Esophagus squamous epithelium (tissue), 5 donors: ENCODE measurements at places on chromosomes 1 and 21.

DNA sequence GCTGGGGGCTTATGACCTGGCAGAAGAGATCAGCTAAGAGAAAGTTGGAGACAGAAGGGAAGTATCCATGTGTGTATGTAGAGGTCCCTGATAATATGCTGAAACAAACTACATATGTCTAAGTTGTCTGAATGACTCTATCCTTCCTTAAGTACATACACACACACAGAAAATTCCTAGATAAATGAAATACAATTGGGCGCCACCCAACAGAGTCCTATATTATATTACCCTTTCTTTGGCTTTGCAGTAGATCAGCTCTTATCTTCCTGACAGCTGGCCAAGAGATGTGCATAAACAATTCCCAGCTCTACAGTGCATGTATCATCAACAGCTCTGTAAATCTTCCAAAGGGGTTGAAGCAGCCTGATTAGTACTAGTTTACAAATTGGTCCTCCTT lies 40.1 kb downstream of the SORT1 start:
- DNase-seq = no peak

GRCh38 chr1:160243767-160244166 lies 18.6 kb downstream of the DCAF8 start:
- no peak for DNase-seq

DNA sequence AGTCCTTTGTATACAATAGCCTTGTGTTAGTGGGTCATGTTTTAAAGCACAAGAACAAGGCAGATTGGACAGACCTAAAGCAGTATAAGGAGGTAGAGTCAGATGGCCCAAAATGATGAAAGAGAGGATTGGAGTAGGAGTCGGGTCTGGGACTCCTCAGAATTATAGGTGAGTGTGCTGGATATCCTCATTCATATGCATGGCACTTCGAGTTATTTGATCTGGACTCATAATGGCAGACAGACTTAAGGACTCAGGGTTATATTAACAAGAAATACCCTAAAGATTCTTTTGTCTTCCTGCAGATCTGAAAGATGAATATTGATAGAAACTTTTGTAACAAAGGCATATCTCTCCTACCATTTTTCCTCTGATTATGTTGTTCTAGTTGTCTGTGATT lies 92.7 kb downstream of the GABPA start:
- DNase-seq = no peak

DNA sequence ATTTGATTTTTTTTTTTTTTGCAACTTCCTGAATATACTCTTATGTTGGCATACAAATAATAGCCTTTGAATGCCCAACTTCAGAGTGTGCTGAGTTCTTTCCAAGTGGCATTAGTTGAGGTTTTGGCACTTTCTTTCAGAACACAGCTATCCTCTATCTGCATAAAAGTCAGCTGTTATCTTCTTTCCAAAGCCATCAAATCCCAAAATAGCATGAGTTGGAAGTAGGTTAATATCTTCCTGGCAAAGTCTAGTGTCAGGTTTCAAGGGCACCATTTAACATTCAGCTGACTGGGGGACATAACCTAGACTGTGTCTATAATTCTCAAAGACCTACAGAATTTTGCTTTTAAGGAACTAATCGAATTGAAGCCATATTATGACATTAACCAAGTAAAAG lies 223.9 kb downstream of the PLPP3 start:
- no peak for DNase-seq

- DNase-seq = no peak
These were observed 22.7 kb upstream of the AADACL3 start for GRCh38 chr1:12692967-12693782.

DNA sequence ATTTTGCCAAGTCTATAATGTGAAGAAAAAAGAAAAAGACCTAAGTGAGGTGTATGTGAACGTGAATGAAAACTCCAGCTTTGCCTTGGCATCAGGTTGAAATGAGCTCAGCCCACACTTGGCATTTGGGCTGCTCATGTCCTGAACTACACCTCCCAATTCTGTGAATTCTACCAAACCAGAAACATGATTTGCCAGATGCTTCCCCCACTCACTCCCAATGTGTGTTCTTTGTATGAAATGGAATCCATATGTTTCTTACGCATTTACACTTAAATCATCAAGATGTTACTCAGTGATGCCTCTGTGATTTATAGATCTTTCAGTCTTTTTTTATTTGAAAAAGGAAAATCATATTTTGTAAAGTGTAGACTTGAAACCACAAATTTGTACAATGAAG lies 32.8 kb upstream of the RUNX1 start:
- DNase-seq = no peak
